ENCODE measurements at places on chromosomes 1 and 21. TPM values are rescaled to one million over a fixed set of nuclear protein-coding genes. Genes with fewer than 3 reads are reported as not detected.
A peak's percentile ranks its signal among the peaks of the same experiment; 100 is the strongest.

DNA sequence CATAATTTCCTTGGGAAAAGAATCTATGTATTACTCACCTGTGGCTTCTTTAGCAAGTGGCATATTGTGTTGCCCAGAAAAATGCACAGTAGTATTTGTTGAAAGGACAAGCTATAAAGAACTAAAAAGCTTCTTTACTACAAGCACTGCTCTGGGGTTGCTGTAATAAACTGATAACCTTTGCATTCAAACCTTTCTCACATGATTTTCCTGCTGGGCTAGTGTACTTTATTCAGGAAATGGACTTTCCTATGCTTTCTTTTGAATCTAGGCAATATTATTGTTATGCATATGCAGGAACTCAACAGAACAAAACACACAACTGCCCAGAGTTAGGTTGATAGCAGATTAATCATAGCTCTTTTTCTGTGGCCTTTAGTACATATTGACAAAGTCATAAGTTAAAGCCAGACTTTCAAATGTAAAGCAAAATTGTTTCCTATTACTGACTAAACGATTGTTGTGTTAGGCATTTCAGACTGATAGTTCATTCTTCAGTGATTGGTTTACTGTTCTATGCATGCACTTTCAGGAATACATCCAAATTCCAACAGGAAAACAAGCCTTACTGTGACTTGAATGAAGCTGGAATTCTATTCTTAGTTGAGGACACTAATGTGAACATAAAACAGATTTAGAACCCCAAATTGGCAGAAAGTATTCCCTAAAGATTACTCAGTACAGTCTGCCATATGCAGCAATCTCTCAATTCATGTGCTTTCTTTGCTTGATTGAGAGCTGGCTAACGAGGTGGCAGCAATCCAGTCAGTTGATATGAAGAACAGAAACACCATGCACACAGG is 564.3 kb upstream of the NEGR1 start:
- H3K4me1 ChIP-seq: no peaks in the 10 kb centered on the region
- H3K27ac ChIP-seq: no peak overlapping the region
- H3K27me3 ChIP-seq: no peaks in the 10 kb centered on the region
- H3K4me3 ChIP-seq: no peak overlapping the region
- no peaks in the 10 kb centered on the region for H3K36me3 ChIP-seq

The SPRR3 gene
- not detected for total RNA-seq

The EIF4G3 gene
- 131 TPM for total RNA-seq

The LRRC3 gene
- 1.9 TPM for total RNA-seq

GRCh38 chr1:48680411-48681035 is 96.2 kb downstream of the BEND5 start:
- DNase-seq: no peak
- peak overlapping the region; percentile 75 for H3K27ac ChIP-seq
- H3K4me1 ChIP-seq: no peaks in the 10 kb centered on the region
- no peaks in the 10 kb centered on the region for H3K36me3 ChIP-seq
- no peaks in the 10 kb centered on the region for H3K27me3 ChIP-seq
- no peak overlapping the region for H3K4me3 ChIP-seq

GRCh38 chr1:52658795-52659194 is 25.8 kb downstream of the SHISAL2A start:
- H3K4me1 ChIP-seq: no peaks in the 10 kb centered on the region
- DNase-seq: no peak
- H3K27ac ChIP-seq: no peak overlapping the region
- H3K4me3 ChIP-seq: no peak overlapping the region

The GPR25 gene
- not detected for total RNA-seq

The DIO1 gene
- not detected for total RNA-seq

- H3K36me3 ChIP-seq: no peaks in the 10 kb centered on the region
- peak overlapping the region; percentile 98 for H3K27ac ChIP-seq
- peak overlapping the region; percentile 86 for H3K4me3 ChIP-seq
- H3K27me3 ChIP-seq: no peaks in the 10 kb centered on the region
- peaks cover 71% of the 10 kb centered on the region for H3K4me1 ChIP-seq
These were observed 862 bp upstream of the ID3 start for GRCh38 chr1:23559985-23560741.

The CCDC190 gene
- not detected for total RNA-seq

DNA sequence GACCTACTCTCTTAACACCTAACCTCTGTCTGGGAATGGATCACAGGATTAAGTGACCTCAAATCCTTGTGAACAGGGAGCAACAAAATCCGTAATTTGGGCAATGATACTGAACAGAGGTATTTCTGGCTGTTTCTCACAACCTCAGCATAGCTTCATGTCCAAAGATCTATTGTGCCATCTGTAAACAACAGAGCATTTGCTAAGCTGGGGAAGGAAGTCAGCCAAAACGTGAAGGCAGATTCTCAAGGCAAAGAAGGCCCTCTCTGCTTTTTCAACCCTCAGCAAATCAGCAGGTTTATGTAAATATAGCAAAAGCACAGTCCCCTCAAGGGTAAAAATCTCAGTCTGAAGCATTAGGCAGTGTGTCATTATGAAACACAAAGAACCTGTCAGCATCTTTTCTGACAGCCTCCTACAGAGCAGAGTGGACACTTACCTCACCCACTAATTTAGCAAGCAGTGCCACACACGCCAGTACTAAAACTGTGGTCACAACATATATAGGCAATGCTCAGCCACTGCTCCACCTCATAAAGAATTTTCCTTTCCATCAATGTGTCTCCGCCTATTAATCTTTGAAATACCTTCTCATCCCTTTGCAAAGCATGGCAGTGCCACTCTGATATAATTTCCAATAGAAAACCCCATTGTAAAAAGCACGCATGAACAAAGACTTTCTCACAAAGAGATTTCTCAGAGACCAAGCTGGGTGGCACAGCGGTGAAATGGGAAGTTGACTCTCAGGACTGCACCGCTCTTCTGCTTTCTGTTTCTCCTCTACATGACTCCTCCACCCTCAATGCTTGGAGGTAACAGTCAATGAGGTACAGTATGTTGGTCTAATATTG is 188.0 kb downstream of the RERE start:
- H3K4me1 ChIP-seq: peaks cover 16% of the 10 kb centered on the region
- H3K27ac ChIP-seq: peak overlapping the region; percentile 30
- no peak overlapping the region for H3K4me3 ChIP-seq
- H3K27me3 ChIP-seq: no peaks in the 10 kb centered on the region
- no peaks in the 10 kb centered on the region for H3K36me3 ChIP-seq

DNA sequence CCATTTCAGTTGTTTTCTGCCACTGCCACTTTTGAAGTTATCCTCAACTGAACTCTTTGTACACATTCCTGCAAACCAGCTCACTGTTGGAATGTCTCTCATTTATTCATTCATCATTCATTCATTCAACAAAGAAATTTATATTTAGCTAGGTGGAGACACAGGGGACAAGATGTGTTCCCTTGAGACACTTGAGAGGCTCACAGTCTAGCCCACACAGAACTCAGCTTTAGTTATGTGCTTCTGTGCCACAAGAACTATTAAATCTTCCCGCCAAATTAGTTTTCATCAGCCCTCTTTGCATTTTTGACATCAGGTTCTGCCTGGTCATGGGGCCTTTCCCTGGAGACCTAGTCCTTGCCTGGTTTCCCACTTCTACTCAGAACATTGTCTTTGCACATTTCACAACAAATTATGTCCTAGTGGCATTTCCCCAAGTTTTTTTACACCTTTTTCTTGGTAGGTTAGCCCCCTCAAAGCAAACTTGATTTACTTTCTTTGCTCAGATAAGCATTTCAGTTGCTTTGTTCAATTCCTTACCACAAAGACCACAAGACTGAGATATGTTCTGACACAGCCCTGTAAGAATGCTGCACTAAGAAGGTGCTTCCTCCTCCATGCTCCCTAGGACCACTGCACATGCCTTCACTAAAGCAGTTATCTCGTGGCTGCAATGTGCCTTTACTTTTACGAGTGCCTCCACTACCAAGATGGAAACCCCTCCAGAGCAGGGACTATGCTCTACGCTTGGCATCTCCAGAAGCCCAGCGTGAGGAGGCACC is 31.0 kb downstream of the ILDR2 start:
- H3K4me3 ChIP-seq: no peak overlapping the region
- no peak for DNase-seq
- no peaks in the 10 kb centered on the region for H3K36me3 ChIP-seq

All from Peyer's patch (tissue), 4 donors.